Left forelimb (tissue), 1 donor: ENCODE measurements at places on chromosomes 11 and 22.
A peak's percentile ranks its signal among the peaks of the same experiment; 100 is the strongest.

- no peak for DNase-seq
Measured at GRCh38 chr11:128824191-128825049, 42.7 kb downstream of the KCNJ1 start.

DNA sequence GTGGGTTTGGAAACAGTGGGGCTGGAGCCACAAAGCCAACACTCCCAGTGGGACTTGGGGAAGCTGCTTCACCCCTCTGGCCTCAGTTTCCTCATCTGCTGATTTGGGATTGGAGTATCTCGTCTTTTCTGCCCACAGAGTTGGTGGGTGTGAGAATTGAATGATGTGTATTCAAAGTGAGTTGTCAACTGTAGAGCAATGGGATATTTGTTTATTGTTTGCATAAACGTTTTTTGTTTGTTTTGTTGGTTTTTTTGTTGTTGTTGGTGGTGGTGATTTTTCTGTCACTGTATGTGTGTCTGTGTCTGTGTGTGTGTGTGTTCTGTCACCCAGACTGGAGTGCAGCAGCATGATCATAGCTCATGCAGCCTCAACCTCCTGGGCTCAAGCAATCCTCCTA is 542.0 kb downstream of the MIAT start:
- no peak for DNase-seq

DNA sequence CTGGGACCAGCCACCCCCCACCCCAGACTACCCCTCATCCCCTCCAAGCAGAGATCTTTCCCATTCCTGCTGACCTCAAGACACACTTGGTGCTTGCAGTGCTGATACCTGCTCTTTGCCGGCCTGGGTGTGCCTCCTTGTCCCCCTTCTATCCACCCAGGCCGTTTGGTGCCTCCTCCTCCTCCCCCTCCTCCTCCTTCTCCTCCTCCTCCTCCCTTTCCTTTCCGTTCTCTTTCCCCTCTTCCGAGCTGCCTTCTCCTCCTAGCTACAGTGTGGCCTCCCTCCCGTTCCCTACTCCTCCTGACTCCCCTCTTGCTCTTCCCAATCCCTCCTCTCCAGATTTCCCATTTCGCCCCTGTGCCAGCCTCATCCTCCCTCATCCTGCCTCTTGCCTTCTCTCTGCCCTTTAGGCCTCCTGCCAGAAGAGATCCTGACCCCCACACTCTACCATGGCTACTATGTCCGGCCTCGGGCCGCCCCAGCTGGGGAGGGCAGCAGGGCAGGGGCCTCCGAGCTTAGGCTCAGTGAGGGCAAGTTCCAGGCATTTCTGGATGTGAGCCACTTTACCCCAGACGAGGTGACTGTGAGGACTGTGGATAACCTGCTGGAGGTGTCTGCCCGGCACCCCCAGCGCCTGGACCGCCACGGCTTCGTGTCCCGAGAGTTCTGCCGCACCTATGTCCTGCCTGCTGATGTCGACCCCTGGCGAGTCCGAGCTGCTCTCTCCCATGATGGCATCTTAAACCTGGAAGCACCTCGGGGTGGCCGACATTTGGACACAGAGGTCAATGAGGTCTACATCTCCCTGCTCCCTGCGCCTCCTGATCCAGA is 712 bp downstream of the HSPB2 start:
- no peak for DNase-seq

GRCh38 chr11:12817681-12818332 is 143.6 kb downstream of the TEAD1 start:
- no peak for DNase-seq

DNA sequence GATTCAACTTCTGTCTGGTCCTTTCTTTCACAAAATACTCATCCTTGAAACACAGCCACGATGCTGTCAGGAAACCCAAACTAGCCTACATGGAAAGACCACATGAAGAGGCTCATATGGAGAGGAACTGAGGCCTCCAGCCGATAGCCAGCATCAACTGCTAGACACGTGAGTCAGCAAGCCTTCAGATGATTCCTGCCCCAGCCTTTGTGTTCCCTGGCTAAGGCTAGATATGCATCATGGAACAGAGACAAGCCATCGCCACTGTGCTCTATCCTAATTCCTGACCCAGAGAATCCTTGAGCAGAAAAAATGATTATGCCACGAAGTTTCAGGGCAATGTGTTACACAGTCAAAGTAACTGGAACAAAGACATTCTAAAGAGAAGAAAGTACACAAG is 75.5 kb downstream of the ENTHD1 start:
- DNase-seq = no peak

DNA sequence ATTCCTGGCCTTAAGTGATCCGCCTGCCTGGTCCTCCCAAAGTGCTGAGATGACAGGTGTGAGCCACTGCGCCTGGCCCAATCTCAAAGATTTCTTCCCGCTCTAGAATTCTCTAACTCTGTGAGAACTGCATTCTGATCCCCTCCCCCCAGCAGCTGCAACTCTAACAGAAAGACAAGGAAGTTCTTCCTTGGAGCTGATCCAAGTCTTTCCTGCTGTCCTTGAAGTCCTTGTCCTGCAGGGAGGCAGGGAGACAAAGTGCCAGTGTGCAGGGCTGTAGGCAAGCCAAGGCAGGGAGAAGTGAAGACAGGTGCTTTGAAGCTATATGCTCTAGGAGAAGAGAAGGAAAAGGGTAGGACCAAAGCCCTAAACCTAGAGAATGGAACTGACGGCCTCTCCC is 9.5 kb upstream of the GGA1 start:
- DNase-seq = no peak

DNA sequence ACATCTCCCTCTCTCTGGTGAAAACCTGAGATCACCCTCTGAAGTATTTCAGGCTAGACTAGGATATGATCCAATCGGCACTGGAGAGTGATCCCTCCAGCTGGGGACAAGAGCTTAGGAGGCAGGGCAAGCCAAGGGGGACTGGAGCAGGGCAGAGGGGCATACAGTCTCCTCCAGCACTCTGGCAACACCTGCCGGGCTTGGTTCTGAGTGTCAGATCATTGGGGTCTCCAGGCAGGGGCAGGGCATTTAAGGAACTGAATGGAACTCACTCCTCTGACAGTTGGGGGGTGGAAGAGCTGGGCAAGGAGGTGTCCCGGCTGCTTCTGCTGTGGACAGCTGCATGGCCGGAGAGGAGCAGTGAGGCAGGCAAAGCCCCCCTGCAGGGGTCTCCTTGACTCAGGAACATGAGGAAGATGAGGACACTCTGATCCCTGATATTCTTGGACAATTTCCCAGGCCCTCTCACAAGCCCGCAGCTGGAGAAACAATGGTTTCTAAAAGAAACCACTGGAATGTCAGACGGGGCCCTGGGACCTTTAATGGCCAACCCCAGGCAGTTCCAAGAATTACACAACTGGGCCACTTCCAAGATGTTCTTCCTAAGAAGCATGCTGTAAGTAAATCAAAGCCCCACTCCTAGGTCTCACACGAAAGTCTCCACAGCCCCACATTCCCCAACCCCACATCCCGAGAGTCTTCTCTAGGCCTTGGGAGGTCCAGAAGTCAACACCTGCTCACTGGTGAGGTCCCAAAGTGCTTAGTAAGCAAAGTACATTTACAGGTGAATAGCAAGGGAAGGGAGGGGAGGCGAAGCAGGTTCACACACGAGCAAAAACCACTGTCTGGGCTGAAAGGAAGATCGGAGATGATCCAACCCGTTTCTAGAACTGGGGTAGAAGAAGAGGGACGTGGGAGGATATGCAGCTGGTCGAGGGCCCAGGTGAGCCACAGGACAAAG is 1.2 kb upstream of the CCDC86 start:
- peak; percentile 78 for DNase-seq
